Left lung (tissue), 14 donors: ENCODE measurements at places on chromosomes 4 and X.

DNA sequence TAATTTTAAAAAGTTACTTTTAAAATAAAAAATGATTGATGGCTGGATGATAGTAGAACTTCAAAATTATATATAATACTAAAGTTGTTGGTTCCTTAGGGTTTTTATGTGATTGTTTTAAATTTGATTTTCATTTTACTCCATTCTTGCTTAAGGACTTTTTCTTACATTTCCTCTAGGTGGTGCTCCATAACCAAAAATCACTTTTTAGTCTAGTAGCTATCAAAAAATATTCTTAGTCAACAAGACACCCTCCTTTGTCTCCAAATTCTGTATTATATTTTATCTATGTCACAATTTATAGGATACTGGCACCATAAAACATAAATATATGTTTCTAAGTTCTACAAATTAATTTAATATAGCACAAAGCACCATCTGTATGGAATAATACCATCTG is 67.2 kb upstream of the BRWD3 start:
- no peak for DNase-seq

- peak; percentile 33 for DNase-seq
These were observed 1.8 kb downstream of the TLL1 start for GRCh38 chr4:165874791-165875371.

- no peak for DNase-seq
These were observed 69.5 kb downstream of the AR start for GRCh38 chrX:67613366-67613765.

GRCh38 chr4:24655971-24656370 is 71.6 kb upstream of the DHX15 start:
- DNase-seq = no peak

- DNase-seq = peak; percentile 50
These were observed 94.8 kb downstream of the MAML3 start for GRCh38 chr4:140059159-140059558.

DNA sequence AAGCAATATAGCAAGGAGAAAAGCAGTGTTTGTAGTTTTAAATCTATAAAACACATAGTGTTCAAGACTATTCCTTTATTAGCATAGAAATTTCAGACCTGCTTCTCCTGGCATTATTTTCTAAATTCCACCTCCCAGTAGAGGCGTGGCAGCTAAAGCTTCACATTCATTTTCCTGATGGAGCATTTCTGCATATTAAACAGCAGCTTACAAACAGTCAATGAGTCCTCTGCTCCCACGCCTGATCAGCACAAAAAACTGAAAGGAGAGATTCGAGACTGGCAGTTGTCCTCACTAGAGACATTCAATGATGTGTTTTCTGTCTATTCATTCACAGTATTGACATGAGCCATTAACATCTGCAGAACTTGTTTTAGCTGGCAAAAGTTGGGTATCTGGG is 61.4 kb downstream of the SHISA3 start:
- no peak for DNase-seq

GRCh38 chr4:54317690-54318089 is 88.6 kb downstream of the PDGFRA start:
- no peak for DNase-seq

DNA sequence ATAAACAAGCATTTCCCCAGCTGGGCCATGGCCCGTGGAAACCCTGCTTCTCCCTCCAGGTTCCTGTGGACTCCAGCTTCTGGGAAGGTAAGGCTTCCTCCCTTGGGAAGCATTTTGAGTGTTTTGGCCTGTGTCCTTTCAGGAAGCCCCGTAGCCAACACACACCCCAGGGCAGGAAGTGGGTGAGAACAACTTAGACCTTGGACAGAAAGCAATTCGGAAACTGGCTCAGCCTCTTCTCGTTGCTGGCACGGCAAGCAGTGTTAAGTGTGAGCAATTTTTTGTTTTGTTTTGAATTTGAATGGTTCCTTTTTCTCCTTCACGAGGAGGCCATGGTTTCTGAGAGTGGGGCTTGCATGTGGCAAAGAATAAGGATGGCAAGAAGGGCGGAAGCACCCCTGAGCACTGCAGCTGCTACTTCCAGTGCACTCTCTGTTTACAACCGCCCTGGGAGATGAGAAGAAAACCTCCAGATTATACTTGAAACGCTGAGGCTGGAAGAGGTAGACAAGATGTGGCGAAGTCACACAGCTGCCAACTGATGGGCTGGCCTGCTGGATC is 14.1 kb upstream of the CYTL1 start:
- no peak for DNase-seq

GRCh38 chr4:32032136-32032672 is 1312.0 kb downstream of the PCDH7 start:
- DNase-seq = no peak

GRCh38 chrX:17595456-17596035 is 141.7 kb upstream of the SCML1 start:
- DNase-seq = no peak

DNA sequence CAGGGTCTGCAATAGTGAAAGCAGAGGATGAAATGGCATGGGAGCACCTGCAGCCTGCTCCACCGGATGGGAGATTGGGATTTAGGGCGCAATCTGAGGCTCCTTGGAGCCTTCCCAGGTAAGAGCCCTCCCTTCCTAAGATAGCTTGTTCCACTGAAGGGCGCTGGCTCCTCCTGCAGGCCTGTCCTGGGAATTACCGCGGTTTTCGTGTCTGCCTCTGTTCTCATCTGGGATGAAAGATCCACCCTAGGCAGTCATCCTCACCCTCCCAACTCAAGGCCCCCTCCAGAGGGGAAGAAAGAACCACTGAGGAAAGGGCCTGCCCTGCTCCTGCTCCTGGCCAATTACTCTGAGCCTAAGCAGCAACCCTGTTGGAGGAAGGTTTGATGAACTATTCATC is 547.5 kb downstream of the SMARCA1 start:
- DNase-seq = no peak

GRCh38 chrX:11787564-11787963 is 29.5 kb downstream of the MSL3 start:
- peak; percentile 55 for DNase-seq

DNA sequence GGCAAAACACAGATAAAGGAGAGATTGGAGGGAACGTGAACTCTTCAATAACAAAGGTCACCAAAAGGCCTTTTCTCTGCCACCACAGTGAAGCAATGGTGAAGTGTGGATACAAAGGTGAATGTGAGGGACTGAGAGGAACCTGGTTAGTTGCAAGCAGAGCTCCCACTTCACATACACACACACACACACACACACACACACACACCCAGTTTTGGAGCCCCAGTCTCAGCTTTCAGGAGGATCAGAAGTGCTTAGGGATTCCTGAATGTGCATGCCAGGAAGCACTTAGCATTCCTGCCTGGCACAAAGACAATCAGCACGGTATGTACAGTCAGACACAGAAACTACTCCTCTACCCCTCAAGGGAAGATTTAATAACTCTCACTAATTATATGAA is 71.5 kb downstream of the ARHGEF9 start:
- no peak for DNase-seq

- no peak for DNase-seq
These were observed 136.2 kb upstream of the MED14 start for GRCh38 chrX:40871385-40872082.

DNA sequence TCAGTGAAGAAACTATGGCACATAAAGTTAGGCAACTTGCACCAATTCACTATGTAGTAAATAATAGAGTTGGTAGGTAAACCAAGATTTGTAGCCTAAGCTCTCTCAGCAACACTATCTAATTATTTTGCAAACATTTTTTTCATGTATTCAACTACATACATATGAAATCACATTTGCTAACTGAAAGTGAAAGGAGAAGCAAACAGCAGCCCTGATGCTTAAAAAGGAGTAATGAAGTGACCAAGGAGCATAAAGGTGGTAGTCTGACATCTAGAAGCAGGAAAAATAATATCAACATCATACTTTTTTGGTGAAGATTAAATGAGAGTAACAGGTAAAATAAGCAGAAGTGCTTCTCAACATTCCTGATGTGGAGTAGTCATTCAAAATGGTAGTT is 603.7 kb downstream of the GRXCR1 start:
- no peak for DNase-seq

DNA sequence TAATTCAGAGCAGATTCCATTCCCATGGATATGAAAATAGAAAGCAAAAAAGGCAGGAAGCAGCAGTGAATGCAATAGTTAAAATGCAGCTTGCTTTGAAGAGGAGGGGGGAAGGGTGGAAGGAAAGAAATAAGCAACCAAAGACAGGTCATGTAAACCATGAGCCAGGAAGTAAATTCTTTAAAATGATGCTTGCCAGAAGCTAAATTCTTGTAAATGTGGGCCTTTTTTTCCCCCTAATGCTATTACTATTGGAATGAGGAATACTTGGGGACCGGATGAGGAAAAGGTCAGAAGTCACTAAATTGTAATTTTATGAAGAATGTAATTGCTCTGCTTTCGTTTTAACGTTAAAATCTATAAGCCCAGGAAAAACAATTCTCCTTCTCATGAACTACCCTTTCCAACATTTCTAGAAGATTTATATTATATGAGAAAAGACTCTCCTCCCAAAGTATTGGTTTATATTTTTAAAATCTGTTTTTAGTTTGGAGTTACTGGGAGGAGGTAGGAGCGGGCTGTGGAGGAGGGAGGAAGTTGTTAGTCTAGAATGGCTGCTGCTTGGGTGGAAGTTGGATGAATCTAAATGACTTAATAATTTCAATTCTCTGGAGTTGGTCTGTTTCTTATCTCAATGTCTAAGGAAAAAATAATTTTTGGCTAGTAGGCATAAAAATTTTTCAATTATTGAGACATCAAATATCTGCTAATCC is 77.6 kb upstream of the PCDH18 start:
- DNase-seq = no peak

- DNase-seq = no peak
These were observed 58.4 kb upstream of the SCOC start for GRCh38 chr4:140315019-140315418.

DNA sequence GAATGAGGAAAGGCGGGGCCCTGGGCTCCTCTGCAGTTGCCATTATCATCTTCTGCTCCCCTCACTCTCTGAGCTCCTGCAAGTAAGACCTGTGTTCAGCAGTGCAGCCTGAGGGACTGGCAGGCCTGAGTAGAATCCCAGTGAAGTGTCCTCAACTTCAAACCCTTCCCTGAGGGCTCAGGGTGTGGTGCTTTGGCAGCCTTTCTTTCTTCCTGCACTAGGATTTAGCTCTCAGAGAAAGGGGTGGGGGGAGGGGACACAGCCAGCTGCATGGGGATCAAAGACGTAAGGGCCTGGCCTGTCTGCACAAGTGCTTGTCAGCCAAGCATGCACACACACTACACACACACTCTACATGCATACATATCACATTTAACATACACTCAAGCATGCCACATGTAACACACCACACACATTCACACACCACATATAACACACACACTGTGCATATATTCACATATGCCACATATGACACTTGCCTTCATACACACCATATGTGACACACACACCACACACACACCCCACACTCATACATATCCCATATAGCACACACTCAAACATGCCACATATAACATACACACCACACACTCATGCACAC is 223.4 kb upstream of the RPL34 start:
- DNase-seq = no peak

DNA sequence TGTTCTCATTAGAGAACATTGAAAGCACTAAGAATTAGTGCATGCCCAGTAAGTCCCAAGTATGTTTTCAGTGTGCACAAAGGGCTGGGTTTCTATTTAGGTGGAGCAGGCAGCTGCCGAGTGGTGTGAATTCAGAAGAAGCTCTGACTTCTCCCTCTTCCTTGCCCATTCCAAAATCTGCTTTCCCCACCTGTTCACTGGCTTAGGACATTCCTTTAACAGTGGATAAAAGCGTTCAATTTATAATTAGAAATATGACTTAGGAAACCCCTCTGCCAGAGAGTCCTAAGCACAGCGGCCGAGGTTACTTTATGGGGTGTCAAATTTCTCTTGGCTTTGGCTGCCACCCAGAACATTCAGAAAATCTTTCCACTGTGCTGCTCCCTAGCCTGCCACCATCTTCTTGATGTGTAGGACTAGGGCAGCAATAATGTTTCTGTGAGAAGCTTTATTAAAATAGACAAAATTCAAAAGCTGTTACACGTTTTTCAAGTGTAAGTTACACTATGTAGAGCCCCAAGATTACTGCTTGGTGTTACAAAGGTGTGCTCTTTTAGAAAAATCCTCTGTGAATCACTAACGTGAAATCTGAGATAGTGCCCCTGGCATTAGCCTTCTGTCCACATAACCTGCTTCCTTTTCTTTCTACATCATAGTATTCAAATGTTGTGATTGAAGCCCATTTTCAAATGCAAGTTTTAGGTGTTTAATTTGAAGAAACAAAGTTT is 191.6 kb upstream of the ANKRD50 start:
- no peak for DNase-seq

DNA sequence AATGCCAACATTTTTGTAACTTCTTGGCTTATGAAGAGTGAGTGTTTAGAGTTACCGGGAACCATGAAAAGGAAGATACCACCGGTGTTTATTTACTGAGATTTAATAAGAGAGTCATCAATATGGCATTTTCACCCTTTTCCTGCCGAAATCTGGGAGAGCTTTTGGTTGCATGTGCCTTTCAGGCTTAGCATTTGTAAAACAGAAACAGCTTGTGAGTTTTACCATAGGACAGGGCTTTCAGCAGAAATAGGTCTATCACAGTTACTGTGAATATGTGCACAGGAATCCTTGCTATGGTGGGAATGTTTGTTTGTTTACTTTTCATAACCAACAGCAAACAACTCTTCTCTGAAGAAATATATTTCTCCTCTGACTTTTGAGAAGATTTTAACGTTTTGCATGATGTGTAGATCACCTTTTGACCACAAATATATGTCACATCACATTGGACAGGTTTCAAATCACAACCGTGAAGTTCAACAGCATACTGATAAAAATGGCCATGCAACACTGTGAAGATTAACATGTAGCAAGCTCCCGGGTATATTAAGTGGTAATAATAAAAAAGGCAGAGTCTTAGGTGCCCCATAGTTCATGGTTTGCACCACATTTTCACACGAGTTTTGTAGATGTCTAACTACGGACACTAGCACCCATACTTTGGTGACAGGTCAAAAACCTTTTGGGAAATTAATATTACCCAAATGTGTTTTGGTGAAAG is 21.3 kb downstream of the ARHGAP24 start:
- DNase-seq = no peak

- DNase-seq = no peak
These were observed 19.2 kb downstream of the YY2 start for GRCh38 chrX:21875013-21875412.

DNA sequence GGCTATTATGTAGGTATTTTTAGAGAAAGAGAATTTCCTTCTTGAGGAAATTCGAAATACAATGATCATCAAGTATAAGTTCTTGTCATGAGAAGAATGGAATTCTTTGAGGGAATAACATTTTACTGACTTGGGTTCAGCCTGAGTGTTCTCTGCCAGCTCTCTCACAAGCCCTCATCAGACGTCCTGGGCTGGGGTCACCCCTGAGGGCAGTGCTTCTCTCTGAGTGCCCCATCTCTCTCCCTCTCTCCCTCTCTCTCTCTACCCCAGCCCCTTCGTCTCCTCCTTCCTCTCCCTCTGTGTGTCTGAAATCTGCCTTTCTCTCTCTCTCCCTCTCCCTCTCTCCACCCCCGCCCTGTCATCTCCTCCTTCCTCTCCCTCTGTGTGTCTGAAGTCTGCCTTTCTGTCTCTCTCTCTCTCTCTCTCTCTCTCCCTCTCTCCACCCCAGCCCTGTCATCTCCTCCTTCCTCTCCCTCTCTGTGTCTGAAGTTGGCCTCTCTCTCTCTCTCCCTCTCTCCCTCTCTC is 241.7 kb upstream of the PSAPL1 start:
- DNase-seq = no peak

- no peak for DNase-seq
These were observed 142.2 kb downstream of the SOWAHB start for GRCh38 chr4:76755756-76756155.
